Memory B cell (primary cell): ENCODE measurements at places on chromosomes 2 and 18.

DNA sequence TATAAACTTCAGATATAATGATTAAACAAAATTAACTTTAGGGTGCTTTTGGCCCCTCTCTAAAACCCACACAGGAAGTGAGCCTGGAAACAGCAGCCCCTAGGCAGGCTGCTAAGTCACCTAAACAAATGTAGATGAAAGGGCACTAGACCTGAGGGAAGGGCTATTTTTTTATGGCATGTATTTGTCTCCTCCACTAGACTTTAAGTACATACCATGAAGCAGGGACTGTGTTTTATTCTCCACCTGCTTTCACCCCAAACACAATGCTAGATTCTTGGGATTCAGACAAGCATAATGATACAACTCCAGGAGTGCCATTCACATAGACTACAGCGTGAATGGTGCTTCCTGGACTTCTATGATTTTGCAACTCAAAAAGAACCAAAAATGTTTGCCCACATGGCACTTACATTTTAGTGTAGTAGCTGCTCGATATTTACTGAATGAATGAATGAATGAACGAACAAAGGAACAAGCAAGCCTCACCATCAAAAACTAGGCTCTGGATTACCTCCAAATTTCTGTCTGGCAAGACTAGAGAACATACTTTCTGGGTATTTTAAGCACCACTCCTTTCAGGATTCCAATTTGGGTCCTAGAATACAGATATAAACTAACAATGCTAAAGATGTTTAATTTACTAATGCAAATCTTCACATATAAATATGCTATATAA is 10.1 kb downstream of the ATAD2B start:
- DNase-seq, result no peak

DNA sequence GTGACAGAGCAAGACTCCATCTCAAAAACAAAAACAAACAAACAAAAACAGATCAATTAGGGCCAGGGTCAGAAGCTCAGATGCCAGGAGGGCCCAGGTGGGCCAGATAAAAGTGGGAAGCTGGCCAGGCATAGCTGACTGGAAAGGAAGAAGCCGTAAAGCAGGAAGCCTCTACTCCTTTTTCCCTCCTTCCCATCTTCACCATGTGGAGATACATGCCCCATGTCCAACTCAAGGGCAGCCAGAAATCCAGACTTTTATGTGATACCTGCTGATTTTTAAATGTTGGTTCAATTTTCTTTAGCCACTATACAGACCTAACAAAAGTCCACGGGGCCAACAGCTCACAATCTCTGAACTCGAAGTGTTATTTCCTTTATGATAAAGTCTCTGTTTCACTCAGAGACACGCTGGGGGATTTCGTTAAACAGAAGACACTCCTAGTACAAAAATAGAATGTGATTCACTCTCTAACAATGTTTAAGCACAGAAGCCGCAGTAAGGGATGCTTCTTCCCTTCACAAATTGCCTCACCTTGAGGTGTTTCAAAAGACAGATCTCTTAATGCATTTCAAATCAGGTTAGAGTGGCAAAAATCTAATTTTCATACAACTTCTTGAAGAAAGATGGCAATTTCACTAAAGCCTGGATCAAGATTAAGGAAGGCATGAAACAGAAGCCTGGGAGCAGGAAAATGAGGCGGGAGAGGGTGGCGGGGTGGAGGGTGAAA is 14.0 kb downstream of the TMEM247 start:
- no peak for DNase-seq

- DNase-seq, result no peak
Measured at GRCh38 chr2:167404627-167405284, 516.5 kb downstream of the XIRP2 start.

DNA sequence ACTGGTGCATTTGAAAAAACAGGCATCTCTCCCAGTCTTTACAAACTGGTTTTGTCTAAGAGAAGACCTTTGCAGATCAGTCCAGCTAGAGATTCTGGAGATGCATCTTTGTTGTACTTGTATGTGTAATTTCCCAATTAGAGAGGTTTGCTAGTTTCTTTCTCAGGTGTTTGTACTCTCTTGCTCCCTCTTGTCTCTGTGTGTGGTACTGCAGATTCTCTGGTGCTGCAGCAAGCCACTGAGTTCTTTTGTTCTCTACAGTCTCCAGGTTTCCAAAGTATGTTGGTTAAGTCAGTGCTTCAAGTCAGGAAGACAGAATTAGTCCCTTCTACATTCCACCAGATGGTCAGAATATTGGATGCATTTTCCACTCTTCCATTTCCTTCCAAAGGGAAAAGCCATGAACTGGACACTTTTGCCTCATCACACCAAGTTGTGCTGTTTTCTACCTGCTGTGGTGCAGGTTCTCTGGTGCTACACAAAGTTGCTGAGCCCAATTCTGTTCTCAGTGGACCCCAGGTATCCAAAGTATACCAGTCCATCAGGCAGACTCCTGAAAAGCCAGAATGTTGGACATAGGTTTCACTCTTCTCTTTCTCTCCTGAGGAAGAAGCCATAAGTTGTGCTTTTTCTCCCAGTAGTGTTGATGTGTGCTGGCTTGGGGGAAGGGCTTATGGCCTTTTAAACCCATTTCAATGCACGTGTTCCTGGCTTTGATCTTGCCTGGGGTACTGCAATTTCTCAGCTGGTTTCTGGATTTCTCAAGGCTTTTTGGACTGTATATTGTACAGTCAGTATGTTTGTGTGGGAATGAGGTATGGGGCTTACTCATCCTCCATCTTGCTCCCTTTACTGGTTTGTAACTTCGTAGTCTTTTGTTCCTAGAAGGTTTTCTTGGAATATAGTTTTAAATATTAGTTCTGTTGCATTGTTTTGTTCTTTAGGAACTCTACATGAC is 29.8 kb downstream of the EPC2 start:
- peak; percentile 30 for DNase-seq

GRCh38 chr2:45651415-45652089 is at the start of gene PRKCE:
TSS of gene PRKCE (plus strand) at chr2:45651675.
- DNase-seq, result peak; percentile 24

DNA sequence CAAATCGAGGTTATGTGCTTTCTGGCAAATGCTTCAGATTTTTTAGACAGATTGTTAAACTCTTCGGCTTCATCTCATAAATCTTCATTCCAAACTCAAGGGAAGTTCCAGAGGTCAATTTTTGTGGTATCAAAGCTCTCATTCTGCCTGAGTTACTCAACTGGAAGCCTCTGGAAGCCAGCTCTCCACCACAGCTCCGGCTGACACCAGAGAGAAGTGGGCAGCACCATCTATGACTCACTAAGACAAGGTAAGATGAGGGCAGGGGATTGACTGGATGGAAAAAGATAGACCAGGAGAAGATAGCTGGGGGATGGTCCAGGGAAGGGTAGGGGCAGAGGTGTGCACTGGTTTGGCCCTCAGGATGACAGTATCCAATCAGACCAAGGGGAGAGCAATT is 137.3 kb upstream of the HNRNPA3 start:
- DNase-seq, result no peak
